Neural crest cell (in vitro differentiated cells): ENCODE measurements at places on chromosomes 12 and 14. TPM values are rescaled to one million over a fixed set of nuclear protein-coding genes. Genes with fewer than 3 reads are reported as not detected.

Gene WDR20
- 28.2 and 30.2 TPM in 2 replicates for total RNA-seq

GRCh38 chr14:101110729-101111619 is 207.5 kb upstream of the RTL1 start:
- H3K27me3 ChIP-seq: no peaks in the 10 kb centered on the region
- peak; percentile 11 for DNase-seq
- H3K36me3 ChIP-seq: no peaks in the 10 kb centered on the region
- H3K4me3 ChIP-seq: peak overlapping the region; percentile 49

DNA sequence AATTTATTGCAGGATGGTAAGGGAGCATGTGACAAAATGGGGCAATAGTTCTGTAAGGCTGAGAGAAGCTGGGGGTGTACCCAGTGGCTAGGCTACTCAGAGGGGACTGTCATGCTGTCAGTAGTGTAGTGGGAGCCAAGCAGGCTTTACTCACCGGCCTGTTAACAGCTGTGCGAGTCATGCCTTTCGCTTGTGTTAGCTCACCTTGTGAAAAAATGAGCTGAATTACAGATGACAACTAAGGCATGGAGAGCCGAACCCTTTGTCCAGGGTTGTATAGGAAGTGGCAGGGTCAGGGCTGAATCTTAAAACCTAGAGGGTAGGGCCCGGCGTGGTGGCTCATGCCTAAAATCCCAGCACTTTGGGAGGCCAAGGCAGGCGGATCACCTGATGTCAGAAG is 37.9 kb downstream of the SH2B3 start:
- H3K4me3 ChIP-seq: no peak overlapping the region
- peaks cover 21% of the 10 kb centered on the region for H3K4me1 ChIP-seq
- no peaks in the 10 kb centered on the region for H3K27me3 ChIP-seq

Gene KCNK13
- total RNA-seq: not detected in 2 replicates

GRCh38 chr12:132512197-132513069 is 22.5 kb downstream of the FBRSL1 start:
- DNase-seq: no peak
- H3K36me3 ChIP-seq: peaks cover 9% of the 10 kb centered on the region
- H3K4me3 ChIP-seq: peak overlapping the region; percentile 38
- no peak overlapping the region for H3K27ac ChIP-seq

DNA sequence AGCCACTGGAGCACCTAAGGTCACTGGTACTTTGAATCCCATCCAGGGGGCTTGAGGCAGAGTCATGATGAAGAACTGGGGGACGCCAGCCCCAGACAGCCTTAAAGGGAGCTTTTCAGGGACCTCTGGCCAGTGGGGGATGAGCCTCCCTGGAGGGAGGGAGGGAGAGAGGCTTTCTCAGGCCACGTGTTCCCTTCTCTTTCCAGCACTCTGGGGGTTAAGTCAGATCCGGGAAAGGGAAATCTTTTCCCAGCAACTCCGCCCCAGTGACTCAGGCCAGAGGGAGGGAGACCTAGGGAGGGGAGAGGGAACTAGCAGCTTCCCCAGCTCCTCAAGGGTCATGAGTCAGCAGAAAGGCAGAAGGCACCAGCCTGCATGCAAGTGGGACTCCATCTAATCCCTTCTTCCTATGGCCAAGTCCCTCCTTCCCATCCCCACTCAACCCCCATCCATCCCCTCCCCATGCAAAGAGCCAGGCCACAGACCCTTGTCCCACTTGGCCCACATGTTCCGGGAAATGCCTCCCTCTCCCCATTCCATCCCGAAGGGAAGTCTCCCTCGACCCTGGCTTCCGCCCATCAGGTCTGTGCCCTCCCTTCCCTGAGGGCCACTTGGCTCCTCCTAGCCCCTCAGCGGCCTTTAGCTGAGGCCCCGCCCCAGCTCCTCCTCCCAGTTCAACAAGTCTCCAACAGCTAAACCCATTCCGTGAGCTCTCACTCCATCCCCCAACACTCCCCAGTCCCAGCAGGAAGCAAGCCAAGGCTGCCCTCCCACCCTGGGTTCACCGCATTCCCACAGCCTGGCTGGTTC is 5.6 kb downstream of the TNFRSF1A start:
- H3K4me3 ChIP-seq: no peak overlapping the region
- H3K27me3 ChIP-seq: no peaks in the 10 kb centered on the region
- DNase-seq: peak; percentile 74
- peaks cover 9% of the 10 kb centered on the region for H3K4me1 ChIP-seq
- peak overlapping the region; percentile 97 for H3K27ac ChIP-seq

Gene ASCL1
- 4.3 and 5.1 TPM in 2 replicates for total RNA-seq

Gene STAT2
- 67.4 and 70.0 TPM in 2 replicates for total RNA-seq

DNA sequence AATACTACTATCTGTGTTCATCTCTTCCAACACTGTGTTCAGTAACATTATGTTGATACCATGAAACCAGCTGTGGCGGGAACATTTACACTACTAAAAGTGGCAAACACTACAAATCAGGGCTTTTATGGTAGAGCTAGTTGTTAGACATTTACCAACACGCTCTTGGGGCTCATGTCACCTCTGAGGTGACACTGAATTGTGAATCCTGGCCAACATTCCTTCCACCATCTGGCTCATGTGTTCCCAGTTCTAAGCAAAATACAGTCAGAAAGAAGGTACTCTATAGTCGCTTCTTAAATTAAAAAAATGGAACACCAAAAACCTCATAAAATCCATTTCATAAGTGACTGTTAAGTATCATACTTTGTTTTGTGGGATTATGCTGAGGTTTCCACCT is 436.6 kb downstream of the FUT8 start:
- H3K27ac ChIP-seq: no peak overlapping the region
- no peaks in the 10 kb centered on the region for H3K27me3 ChIP-seq
- no peaks in the 10 kb centered on the region for H3K36me3 ChIP-seq
- no peak overlapping the region for H3K4me3 ChIP-seq
- no peak for DNase-seq
- H3K4me1 ChIP-seq: peaks cover 16% of the 10 kb centered on the region

DNA sequence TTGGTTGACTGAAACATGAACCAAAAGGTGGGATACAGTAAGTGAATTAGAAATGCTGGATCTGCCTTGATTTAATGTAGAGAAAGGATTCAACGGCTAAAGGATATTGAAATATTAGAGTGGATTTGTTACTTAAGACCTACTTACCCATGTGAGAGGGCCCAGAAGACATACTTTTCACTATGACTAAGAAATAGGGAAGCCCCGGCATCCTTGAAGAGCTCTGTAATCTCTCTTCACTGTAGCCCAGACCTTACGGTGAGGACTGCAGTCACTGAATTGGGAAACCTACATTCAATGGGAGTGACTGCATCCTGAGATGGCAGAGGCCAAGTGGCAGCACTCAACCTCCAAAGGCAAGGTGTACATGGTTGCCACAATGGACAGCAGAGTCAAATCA is 52.5 kb downstream of the KANSL2 start:
- no peak for DNase-seq
- no peak overlapping the region for H3K27ac ChIP-seq
- H3K36me3 ChIP-seq: no peaks in the 10 kb centered on the region
- H3K4me1 ChIP-seq: no peaks in the 10 kb centered on the region
- H3K27me3 ChIP-seq: peaks cover 2% of the 10 kb centered on the region

DNA sequence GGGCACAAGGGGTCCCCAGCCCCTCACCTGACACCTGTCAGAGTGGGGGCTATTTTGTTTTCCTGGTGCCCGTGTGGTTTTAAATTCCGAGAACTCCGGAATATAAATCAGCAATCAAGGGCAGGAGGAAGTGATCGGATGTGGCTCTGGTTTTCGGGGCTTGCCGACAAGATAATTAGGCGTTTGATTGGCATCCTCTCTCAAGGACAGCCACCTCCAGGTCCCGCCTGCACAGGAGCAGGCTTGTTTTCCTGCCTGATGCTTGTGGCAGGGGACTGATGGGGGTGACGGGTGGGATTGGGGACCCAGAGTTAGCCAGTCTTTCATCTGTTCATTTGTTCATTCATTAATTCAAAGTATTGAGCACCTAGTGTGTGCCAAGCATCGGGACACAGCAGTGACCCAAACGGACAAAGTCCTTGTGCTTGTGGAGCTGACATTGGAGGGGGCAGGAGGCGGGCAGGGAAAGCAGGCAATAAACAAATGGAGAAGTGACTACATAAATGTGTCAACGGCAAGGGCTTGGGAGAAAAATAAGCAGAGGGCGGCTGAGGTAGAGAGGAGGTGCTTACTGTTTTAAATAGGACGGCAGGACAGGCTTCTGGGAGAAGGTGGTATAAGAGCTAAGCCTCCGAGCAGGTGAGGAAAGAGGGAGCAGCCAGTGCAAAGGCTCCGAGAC is 166.5 kb downstream of the PHETA1 start:
- H3K27me3 ChIP-seq: peaks cover 16% of the 10 kb centered on the region
- H3K4me3 ChIP-seq: no peak overlapping the region
- no peak for DNase-seq
- no peak overlapping the region for H3K27ac ChIP-seq
- H3K36me3 ChIP-seq: no peaks in the 10 kb centered on the region

Gene HOXC12
- not detected in 2 replicates for total RNA-seq

DNA sequence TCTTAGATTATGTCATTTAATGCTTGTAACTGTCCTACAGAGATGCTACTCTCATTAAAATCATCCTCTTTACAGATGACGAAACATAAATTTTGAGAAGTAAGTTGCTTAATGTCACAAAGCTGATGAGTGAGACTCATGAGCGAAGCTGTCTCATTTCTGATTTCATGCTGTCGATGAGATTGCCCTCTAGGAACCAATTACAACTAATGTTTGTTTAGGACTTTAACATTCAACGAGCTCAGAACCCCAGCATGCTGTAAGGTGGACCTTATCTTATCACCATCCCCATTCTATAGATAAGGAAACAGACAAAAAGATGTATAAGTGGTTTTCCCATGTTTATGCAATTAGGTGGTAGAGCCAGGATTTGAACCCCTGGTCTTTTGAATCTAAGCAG is 23.1 kb downstream of the BHLHE41 start:
- H3K36me3 ChIP-seq: no peaks in the 10 kb centered on the region
- H3K4me3 ChIP-seq: no peak overlapping the region
- H3K27me3 ChIP-seq: no peaks in the 10 kb centered on the region
- no peak for DNase-seq
- H3K4me1 ChIP-seq: no peaks in the 10 kb centered on the region
- H3K27ac ChIP-seq: no peak overlapping the region

GRCh38 chr14:78398216-78398615 is 228.0 kb downstream of the NRXN3 start:
- DNase-seq: no peak
- no peak overlapping the region for H3K4me3 ChIP-seq
- H3K27me3 ChIP-seq: peaks cover 56% of the 10 kb centered on the region
- no peaks in the 10 kb centered on the region for H3K4me1 ChIP-seq
- no peak overlapping the region for H3K27ac ChIP-seq

Gene TPPP2
- total RNA-seq: not detected in 2 replicates

GRCh38 chr14:103854017-103854808 is 6.8 kb upstream of the PPP1R13B start:
- no peak overlapping the region for H3K27ac ChIP-seq
- peaks cover 21% of the 10 kb centered on the region for H3K27me3 ChIP-seq
- no peaks in the 10 kb centered on the region for H3K36me3 ChIP-seq
- DNase-seq: no peak

DNA sequence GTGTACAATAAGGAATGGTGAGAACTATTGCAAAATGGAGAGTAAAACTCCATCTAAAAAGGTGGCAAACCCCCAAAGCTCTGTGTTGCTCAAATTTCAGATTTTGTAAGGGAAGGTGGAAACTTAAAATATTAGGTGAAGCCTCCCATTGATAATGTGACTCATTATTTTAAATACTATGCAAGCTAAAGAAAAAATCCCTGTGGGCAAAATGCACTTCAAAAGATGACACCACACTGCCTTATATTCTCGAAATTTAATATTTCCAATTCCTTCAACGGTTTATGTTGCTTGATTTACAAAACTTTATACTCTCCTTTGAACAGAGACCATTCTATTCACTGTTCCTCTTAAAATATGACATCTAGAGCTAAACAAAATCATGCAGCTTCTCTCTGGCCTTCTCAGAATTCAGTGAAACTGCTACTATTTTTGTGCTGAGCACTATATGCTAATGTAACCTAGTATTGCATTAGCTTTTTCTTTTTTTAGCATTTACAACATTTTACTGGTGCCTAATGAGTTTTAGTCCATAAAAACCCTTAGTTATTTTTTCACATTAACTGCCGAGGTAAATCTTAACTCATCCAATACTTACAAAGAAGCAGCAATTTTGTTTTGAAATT is 297.7 kb downstream of the SYT1 start:
- no peak for DNase-seq
- no peaks in the 10 kb centered on the region for H3K27me3 ChIP-seq
- H3K27ac ChIP-seq: no peak overlapping the region

Gene KRT71
- total RNA-seq: not detected in 2 replicates

DNA sequence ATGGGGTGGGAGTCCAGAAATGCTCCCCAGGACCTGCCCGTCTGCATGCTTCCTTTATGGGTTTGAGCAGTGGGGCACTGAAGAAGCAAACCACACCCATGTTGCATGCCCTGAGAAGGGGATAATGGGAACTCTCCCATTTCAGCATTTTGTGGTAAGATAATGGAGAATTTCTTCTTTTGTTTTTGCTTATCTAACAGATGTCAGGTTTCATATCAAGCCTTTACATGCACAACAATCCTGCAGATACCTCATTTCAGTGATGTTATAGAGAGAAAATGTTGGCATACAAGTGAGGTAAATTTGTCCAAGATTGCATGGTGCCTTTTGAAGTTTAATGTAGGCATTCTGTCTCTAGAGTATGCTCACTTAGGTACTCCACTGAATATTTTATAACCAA is 177.0 kb downstream of the ALX1 start:
- no peak overlapping the region for H3K27ac ChIP-seq
- H3K4me1 ChIP-seq: no peaks in the 10 kb centered on the region
- H3K4me3 ChIP-seq: no peak overlapping the region

GRCh38 chr14:75409316-75410205 is 18.3 kb upstream of the JDP2 start:
- H3K4me1 ChIP-seq: peaks cover 15% of the 10 kb centered on the region
- H3K4me3 ChIP-seq: no peak overlapping the region
- no peak for DNase-seq
- H3K27ac ChIP-seq: no peak overlapping the region
- no peaks in the 10 kb centered on the region for H3K27me3 ChIP-seq
